ENCODE measurements at places on chromosomes 11 and 22.

GRCh38 chr22:38901111-38901641 lies 29.2 kb upstream of the CBX6 start:
- DNase-seq, result no peak

DNA sequence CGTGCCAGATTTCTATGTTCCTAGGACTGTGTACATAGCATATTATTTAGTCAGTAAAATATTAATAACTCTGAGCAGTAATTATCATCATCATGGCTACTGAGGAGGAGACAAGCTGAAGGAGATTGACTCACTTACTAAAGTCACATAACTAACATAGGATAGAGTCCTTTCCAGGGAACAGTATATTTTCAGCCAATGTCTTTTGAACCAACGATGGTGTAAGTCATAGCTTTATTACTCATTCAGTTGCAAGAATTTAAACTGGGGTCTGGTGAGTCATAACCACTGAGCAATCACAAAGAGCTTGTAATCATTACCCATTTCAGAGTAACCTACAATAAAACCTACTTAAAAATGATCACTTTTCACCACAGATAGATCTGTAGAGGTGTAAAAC lies 1564.8 kb upstream of the TENM4 start:
- no peak for DNase-seq

GRCh38 chr11:128803011-128803410 lies 64.1 kb downstream of the KCNJ1 start:
- no peak for DNase-seq

DNA sequence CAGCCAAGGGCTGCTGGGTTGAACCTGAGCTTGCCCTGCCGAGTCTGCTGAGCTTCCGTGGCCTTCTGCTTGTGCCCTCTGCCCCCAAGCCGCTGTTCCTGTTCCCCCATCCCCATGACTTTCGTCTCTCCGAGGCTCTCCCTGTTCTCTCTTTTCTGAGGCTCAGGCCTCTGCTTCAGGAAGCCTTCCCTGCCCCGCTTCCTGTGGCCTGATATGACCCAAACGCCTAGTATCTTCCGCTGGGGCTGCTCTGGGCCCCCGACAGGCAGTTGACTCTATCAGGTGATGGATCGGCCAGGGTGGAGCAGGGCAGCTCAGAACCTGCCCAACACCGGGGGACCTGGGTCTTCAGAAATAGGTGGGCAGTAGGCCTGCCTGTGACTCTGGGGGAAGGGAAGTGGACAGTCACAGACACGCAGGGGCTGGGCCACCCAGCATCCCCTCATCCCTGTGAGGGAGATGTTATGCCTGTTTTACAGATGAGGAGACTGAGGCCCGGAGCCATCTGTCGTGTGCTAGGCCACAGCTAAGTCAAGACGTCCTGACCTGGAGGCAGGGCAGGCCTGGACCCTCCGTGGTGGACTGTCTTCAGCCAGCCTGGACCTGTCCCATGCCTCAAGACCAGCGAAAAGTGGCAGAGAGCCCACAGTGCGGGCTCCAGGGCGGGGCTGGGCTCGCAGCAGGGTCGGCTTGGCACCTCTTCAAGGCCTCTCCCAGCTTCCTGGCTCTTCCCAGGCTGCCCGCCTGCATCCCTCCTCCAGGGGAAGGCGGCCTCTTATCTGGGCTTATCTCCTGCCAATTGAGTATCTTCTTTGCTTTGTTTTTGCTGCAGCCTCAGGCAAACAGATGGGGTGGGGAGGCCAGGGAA lies 16.2 kb downstream of the BAD start:
- DNase-seq, result no peak

GRCh38 chr11:44950031-44950624 lies 555 bp downstream of the TP53I11 start:
- peak; percentile 79 for DNase-seq

DNA sequence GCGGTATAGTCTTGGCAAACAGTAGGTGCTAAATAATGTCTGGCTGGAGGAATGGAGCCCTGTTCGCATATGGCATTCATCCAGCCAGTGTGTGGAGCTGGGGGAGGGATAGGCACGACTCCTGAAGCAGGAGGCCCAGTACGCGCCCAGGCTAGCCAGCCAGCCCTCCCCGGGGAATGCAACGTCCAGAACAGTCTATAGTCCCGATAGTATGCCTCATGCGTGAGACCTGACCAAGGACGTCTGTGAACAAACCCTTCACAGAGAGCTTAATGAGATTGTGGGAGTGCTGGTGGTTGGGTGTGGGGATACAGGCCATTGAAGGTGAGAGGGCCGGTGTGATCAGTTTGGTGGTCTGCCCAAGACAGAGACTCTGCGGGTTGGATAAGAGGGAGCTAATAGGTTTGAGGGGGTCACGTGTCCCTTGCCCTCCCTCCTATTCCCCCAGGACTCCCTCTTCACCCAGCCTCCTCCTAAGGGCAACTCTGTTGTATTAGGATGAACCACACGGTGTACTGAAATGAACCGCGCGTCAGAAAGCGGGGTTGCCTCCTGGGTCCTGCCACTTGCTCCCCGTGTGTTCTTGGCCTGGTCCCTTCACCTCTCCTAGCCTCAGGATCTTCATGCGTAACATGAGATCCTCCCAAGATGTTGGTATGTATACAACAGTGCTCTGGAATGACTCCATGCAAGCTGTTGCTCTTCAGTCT lies 987 bp upstream of the GRIK4 start:
- DNase-seq, result no peak

DNA sequence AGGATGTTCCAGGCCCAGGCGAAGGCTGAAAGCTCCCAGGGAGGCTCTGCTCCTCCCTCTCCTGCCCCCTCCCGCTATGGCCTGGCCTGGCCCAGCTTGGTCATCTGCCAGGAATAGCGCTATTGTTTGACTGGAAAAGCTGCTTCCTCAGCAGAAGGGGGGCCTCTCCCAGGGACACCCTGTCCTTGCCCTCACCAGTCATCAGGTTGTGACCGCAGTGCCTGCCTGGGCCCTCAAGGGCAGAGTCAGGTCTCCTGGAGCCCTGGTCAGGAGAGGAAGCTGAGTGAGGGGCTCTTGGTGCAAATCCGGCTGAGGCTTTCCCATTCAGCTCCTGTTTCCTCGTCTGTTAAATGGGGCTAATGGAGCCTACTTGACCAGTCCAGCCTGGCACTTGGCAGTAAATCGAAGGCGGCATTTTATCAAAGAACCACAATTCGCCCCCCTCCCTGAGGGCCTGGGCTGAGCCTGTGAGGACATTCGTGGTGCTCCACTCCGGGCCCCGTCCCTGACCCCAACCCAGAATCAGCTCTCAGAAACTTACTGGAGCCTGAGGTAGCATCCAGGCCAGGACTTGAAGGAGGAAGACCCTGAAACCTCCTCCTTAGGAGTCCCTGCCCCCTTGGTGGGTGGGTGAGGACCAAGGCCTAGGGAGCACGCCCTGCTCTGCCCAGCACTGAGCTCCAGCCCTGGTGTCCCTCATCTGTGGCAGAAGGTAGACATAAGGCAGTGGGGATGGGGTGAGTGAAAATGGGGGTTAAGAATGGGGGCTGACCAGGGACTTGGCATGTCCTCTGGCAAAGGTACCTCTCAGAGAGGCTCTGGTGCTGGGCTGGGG lies 2.0 kb upstream of the CASTOR1 start:
- peak; percentile 7 for DNase-seq

- DNase-seq, result no peak
These were observed 21.0 kb upstream of the ADSL start for GRCh38 chr22:40325315-40325714.

GRCh38 chr11:45104006-45104789 lies 42.2 kb upstream of the PRDM11 start:
- no peak for DNase-seq

- peak; percentile 34 for DNase-seq
These were observed 2.0 kb downstream of the KCNJ11 start for GRCh38 chr11:17386331-17387084.

DNA sequence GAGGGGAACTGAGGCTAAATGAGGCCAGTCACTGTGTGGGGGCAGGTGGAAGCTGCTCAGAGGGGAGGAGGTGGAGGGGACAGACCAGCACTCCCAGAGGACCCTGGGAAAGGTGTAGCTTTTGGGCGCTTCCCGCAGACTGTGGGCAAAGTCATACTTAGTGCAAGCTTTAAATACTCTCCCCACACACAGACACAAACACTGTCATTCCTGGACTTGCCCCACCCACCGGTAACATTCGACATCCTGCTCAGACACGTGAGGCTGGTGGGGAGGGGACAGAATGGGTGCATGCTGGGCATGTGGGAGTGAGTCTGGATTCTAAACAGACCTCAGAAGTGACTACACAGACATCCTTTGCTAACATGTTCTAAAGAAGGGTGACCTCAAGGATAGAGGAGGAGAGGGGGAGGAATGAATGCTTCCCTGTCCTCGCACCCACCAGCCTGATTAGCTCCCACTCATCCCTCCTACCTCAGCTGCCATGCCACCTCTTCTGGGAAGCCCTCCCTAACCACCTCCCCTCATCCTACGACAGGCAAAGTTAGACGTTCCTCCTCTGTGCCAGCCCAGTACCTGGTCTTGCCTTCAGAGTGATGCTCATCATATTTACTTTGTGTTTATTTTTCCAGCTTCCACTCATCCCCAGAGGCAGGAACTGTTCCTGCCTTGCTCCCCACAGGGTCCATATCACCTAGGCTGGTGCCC lies 22.2 kb downstream of the TSKU start:
- no peak for DNase-seq

DNA sequence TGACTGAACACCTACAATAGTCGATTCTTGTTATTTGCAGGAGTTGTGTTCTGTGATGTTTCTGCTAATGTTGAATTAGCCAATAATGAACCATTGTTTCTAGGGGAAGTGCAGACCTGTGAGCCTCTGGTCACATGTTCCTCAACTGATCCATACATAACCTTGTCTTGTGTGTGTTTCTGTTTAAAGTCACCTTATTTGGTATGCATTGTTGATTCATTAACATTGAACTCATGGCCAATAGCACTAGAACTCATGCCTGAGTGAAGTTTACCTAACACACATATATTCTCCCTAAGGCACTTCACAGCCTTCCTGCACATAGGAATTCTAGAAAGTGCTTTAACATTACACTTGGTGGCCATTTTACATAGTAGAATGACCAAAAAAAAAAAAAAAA lies 271.8 kb upstream of the PLET1 start:
- DNase-seq, result no peak

DNA sequence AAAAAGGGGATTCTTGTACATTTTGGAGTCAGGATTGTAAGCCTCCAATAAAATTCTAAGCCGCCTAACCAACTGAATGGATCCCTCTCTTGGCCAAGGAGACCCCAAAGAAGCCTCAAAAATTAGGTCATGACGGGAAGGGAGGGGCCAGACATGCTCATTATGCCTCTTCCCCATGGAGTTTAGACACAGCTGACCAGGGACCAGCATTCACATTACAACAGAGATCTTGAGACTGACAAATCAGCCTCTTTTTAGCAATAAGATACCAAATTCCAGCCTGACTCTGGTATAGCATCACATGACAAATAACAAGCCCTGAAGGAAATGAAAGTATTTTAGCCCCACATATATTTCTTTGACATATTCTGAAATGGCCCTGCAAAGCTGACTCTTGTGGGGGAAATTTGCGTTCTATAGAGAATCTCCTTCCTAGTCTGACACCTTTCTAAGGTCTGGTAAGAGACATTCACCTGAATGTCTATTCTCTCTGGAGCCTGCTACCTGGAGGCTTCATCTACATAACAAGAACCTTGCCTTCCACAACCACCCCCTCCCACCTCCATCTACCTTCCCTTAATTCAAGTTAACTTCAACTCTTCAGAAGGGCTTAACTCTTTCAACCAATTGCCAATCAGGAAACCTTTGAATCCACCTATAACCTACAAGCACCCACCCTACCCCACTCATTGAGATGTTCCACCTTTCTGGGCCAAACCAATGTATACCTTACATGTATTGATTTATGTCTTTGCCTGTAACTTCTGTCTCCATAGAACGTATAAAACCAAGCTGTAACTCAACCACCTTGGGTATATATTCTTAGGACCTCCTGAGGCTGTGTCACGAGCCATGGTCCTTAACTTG lies 10.3 kb downstream of the GAL start:
- no peak for DNase-seq

DNA sequence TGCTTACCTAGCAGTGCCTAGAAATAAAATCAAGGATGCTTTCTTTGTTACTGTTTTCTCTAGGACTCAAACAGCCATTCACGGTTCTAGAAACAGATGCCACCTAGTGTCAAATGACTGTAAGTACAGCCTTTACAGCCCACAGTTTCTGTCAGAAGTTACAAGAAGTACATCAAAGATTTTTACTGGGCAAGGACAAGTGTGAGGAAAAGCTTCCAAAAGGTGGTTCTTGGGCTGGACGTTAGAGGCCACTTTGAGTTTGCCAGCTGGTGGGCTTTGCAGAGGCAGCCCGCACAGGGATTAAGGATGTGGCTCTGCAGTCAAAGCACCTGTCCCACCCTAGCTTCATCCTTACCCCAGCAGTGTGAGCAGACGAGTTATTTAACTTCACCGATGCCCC lies 6.9 kb downstream of the KMT5B start:
- peak; percentile 54 for DNase-seq

- DNase-seq, result peak; percentile 30
These were observed 48.8 kb downstream of the ENDOD1 start for GRCh38 chr11:95138448-95138847.

DNA sequence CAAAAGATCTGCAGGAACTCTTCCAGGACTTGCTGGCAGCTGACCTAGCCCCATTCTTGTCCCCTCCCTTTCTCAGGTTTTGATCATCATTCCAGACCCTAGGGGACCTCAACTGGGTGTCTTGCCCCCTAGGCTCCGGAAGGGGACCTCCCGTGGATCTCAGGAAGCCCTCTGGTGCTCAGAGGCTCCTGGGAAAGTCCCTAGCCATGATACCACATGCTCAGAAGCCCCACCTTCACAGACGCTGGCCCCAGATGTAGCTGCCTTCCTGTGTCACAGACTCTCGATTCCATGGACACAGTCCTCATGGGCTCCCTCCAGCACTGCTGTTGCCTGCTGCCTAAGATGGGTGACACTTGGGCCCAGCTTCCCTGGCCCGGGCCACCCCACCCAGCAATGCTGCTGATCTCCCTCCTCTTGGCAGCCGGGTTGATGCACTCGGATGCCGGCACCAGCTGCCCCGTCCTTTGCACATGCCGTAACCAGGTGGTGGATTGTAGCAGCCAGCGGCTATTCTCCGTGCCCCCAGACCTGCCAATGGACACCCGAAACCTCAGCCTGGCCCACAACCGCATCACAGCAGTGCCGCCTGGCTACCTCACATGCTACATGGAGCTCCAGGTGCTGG lies at the start of gene LRRC55:
Gene LRRC55 (plus strand): TSS at position 276 of the 628 bp plus-strand sequence. CDS start 70 bp downstream, at position 346.
- DNase-seq, result no peak

DNA sequence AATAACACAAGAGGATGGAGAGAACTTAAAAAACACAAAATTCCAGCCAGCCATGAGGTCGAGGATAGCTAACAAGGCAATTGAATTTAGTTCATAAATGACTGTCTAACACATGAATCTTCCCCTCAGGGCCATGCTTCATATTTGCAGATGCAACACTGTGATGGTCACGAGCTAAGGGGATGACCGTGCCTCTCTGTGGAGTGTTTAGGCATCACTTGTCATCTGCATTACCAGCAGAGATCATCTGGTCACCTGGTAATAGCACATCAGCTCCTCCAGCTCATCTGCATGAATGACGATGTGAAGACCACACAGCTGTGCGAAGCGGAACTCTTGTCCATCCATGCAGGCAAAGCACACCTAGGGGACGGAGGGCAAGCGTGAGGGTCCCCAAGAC lies 20.9 kb upstream of the SLC25A1 start:
- no peak for DNase-seq
